ENCODE measurements at places on chromosomes 16 and 17. TPM values are rescaled to one million over a fixed set of nuclear protein-coding genes. Genes with fewer than 3 reads are reported as not detected.
A peak's percentile ranks its signal among the peaks of the same experiment; 100 is the strongest.

- DNase-seq = no peak
Observed at GRCh38 chr17:77888242-77889134, 70.0 kb upstream of the TNRC6C start.

- peak; percentile 83 for DNase-seq
Observed at GRCh38 chr16:67537636-67538591, 9.3 kb downstream of the RIPOR1 start.

GRCh38 chr16:84032458-84033178 is 10.0 kb downstream of the SLC38A8 start:
- DNase-seq = no peak

DNA sequence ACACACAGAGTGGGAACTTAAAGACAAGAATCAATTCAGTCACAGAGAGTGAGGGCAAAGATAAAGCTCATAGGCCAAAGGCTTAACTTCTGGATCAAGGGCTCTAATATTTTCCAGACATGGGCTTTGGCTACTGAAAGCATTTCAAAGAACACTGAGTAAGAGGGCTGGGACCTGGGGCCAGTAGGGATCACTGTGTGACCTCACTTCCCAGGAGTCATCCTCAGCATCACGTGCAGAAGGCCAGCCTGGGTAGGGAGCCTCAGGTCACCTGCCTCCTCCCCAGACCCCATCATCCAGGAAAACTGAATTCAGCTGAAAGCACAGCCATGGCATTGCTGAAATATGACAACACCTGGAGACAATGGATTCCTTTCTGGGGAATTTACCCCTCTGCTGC is 163.5 kb downstream of the RAB11FIP4 start:
- DNase-seq = no peak

OR3A2 gene
- total RNA-seq = not detected

GAST gene
- total RNA-seq = not detected

All from dermis microvascular lymphatic vessel endothelial cell (primary cell).